Stimulated activated CD8-positive, alpha-beta memory T cell treated with anti-CD3 and anti-CD28 coated beads, Interleukin-2, amount 100 ng/mL, for 48 hours (primary cell): ENCODE measurements at places on chromosomes 6 and 20.

GRCh38 chr6:106885679-106886078 lies 88.8 kb downstream of the CD24 start:
- DNase-seq: no peak

DNA sequence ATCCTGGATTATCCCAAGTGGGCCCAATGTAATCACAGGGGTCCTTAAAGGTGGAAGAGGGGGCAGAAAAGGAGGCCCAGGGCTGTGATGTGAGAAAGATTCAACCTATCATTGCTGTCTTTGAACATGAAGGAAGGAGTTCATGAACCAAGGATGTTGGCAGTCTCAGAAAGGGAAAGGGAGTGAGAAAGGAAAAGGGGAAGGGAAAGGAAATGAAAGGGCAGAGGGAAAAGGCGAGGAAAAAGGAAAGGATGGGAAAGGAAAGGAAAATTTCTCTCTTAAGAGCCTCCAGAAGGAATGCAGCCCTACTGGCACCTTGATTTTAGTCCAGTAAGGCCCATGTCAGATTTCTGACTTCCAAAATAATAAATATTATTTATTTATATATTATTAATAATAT lies 687.8 kb downstream of the COL12A1 start:
- no peak for DNase-seq

DNA sequence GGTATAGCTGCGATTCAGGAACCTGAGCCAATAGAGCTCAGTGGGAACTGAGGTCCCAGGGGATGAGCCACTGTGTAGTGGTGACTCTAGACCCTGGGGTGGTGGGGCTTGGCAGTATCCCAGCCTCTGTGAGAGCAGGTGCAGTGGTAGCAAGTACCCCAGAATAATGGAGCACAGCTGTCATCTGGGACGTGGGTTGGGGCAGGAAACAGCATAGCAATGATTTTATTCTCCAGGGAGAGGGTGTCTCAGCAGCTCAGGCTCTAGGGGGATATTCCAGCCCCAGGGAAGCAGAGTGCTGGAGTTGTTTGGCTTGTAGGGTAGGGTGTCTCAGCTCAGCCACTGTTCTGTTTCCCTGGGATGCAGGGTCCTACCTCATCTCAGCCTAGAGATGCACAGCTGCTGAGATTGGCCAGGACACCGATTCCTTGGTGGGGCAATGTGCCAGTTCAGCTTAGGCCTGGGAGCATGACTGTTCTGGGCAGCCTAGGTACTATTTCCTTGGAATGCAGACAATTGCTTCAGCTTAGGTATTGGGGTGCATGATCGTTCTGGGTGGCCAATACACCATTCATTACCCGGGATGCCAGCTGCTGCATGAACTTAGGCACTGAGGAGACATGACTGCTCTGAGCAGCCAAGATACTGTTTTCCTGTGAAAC lies 34.0 kb upstream of the NUP153 start:
- no peak for DNase-seq

DNA sequence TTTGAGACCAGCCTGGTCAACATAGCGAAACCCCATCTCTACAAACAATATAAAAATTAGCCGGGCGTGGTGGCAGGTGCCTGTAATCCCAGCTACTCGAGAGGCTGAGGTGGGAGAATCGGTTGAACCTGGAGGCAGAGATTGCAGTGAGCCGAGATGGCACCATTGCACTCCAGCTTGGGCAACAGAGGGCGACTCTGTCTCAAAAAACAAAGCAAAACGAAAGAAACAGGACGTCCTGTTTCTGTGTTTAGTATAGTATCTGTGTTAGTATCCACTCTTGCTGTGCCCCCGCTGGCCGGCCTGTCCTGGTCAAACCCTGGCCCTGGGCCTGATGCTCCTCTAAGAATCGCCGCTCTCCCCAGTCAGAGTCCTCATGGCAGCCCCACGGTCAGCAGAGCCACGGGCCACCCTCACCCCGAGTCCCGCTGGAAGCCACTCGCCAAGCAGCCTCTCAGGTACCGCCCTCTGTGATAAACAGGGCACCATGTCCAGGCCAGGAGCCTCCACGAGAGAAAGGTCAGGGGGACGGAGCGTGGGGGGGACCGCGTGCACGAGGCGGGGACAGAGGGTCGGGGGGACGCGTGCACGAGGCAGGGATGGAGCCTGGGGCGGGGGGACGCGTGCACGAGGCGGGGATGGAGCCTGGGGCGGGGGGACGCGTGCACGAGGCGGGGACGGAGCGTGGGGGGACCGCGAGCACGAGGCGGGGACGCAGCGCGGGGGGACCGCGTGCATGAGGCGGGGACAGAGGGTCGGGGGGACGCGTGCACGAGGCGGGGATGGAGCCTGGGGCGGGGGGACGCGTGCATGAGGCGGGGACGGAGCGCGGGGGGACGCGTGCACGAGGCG lies 384.5 kb downstream of the SMOC2 start:
- no peak for DNase-seq

GRCh38 chr6:39914239-39914638 lies 20.0 kb downstream of the MOCS1 start:
- no peak for DNase-seq

GRCh38 chr6:123589317-123589716 lies 47.4 kb downstream of the TRDN start:
- no peak for DNase-seq
